ENCODE measurements at places on chromosomes 3 and 15. TPM values are rescaled to one million over a fixed set of nuclear protein-coding genes. Genes with fewer than 3 reads are reported as not detected.

Gene MRAS
- 298 TPM for total RNA-seq

Gene TMEM207
- total RNA-seq = not detected

Gene MYD88
- 13.5 TPM for total RNA-seq

DNA sequence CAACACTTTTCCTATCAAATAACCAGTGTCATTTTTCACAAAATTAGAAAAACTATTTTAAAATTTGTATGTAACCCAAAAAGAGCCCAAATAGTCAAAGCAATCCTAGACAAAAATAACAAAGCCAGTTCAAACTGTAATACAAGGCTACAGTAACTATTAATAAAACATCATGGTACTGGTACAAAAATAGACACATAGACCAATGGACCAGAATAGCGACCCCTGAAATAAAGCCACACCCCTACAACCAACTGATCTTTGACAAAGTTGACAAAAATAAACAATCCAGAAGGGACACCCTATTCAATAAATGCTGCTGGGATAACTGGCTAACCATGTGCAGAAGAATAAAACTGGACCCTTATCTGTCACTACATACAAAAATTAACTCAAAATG, 19.9 kb downstream of the TM4SF18 start:
- DNase-seq = no peak

DNA sequence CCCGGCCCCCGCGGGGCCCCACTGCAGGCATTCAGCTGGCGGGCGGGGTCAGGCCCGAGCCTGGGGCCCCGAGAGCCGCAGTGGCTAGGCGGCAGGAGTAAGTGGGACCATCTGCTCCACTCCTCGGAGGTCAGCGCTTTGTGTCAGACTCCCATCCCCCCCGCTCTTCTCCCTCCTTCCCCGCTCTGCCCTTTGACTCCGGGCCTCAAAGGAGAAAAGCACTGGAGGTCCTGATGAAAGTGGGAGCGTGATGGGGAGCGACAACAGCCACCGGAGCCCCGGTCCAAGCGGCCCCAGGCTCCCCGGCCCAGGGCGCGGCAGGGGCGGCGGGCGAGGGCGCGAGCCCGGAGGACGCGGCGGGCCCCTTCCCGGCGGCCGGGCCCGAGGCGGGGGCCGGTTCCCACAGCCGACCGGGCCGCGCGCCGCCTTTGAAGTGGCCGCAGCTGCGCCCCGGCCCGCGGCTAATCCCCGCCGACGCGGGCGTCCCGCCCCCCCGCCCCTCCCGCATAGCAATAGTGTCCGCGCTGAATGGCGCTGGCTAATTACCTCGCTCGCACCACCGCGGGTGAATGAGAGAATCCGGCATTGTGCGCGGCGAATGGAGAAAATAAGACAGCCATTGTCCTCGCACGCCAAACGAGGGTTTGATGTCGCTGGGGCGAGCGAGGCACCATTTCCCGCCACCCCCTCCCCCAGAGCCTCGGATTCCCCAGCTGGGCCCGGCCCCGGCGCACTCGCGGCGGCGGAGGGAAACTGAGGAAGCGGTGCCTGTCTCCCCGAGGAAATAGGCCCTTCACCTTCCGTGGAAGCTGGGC, 22.4 kb downstream of the IGDCC3 start:
- peak; percentile 59 for DNase-seq

DNA sequence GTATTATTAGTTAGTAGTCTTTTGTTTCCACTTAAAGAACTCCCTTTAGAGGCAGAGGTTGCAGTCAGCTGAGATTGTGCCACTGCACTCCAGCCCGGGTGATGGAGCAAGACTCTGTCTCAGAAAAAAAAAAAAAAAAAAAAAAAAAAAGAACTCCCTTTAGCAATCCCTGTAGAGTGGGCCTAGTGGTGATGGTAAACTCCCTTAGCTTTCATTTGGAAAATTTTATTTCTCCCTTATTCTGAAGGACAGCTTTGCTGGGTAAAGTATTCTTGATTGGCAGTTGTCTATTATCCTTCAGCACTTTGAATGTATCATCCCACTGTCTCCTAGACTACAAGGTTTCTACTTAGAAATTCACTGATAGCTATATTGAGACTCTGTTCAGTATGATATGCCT, 46.0 kb downstream of the RPL39L start:
- DNase-seq = no peak

DNA sequence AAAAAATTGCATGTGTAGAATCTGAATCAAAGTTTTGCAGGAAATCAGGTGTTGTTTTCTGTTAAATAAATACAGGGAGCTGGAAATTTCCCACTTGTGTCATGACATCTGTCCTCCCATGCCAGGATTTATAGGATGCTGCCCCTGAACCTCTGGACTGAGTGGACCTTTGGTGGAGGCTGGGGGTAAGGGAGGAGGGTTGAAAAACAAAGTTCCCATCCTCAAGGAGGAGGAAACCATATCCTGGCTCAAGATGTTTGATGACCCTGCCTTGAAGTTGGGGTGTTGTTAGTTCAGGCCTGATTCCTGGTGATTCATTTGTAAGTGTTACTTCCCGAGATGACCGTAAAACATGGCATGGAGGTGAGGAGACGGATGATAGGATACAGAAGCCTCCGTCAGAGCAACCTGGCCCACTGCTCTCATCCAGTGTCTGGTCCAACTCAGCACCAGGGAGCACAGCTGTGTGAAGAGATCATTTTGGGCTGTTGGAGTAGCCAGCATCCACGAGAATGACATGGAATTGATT, 223.6 kb downstream of the CACNA2D3 start:
- DNase-seq = no peak

All from right cardiac atrium (tissue), 5 donors.